Type B pancreatic cell (in vitro differentiated cells): ENCODE measurements at places on chromosomes 16 and 17. TPM values are rescaled to one million over a fixed set of nuclear protein-coding genes. Genes with fewer than 3 reads are reported as not detected.

The RGS9 gene
- 5.1 and 5.5 TPM in 2 replicates for total RNA-seq

DNA sequence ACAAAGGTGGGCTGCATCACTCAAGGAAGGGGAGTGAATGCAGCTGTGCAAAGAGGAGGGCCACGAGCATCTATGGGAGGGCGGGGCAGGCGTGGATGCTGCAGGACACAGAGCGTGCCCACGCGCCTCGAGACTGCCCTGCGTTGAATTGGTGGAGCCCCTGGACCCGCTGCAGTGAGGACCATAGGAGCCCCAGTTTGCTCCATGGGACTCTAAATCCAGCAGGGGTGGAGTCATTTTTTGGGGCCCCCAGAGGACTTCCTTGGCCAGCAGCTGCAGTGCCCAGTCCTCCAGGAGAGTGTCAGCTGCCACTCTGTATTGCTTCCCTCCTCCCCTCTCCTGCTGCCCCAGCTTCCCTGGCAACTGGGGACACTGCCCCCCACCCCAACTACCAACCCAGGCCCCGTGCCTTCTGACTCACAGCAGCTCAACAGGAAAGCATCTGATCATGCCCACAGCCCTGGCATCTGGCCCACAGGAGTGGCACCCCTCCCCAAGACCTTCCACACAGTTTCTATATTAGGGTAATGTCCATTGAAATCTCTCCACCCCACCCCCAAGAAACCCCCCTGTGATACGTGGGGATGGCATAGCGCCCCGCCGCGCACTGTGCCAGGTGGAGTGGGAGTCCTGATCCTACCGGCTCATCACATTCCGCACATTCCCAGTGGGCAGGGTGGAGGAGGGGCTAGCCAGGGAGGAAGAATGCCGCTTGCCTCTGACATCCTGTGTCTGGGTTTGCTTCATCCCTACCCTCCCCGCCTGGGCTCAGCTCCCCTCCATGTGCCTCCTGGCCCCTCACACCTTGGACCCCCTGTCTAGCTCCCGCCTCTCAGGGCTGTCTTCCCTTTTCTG, 27.8 kb upstream of the ITGA3 start:
- no peak overlapping the region for H3K27ac ChIP-seq
- peaks cover 17% of the 10 kb centered on the region for H3K27me3 ChIP-seq
- peaks cover 4% of the 10 kb centered on the region for H3K4me1 ChIP-seq
- DNase-seq: no peak
- H3K4me3 ChIP-seq: no peak overlapping the region

DNA sequence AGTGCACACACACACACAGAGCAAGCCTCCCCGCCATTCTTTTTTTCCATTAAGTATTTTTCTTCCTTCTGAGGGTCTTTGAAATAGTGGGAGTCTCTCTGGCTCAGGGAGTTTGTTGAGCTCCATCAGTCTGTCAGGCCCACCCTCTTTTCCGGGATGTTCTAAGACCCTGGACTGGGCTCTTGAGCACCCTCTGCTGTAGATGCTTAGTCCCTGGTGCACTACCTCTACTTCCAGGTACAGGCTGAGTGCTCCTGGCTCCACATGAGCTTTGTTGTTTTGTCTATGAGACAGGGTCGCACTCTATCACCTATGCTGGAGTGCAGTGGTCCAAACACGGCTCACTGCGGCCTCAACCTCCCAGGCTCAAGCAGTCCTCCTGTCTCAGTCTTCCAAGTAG, 20.7 kb downstream of the LIMD2 start:
- H3K27ac ChIP-seq: no peak overlapping the region
- H3K36me3 ChIP-seq: peaks cover 19% of the 10 kb centered on the region
- no peak overlapping the region for H3K4me3 ChIP-seq
- H3K4me1 ChIP-seq: peaks cover 30% of the 10 kb centered on the region
- no peaks in the 10 kb centered on the region for H3K27me3 ChIP-seq

DNA sequence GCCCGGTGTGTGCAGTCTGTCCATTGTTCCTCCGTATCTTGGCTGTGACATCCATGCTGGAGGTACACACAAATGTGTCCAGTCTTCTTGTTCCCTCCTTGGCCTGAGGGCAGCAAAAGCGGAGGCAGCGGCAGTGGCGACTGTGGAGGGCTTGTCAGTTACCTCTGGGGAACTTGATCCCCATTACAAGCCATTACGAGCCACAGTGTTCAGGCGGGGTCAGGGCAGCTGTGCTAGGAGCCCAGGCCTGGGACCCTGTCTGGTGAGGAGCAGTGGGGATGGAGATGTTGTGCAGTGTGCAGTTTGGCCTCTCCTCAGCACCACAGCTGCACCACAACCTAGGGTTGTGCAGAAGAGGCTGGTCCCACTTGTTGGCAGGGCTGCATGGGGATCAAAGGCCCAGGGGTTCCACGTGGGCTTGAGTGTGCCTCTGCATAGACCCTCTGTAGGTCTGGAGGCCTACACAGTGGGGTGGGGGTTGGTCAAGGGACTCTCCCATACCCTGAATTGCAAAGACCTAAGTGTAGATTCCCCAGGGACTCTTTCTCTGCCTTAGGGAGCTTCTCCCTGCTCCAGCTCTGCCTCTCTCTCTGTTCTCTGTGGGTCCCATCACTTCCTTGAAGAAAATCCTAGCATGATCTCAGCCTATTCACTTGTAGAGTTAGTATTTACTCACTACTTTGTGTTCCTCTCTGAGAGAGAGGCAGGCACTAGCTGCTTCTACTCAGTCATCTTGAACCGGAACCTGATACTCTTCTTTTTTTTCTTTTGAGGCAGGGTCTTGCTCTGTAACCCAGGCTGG, 58.8 kb downstream of the SLFN11 start:
- peaks cover 27% of the 10 kb centered on the region for H3K27me3 ChIP-seq
- H3K27ac ChIP-seq: peak overlapping the region; percentile 70
- peaks cover 13% of the 10 kb centered on the region for H3K4me1 ChIP-seq
- H3K4me3 ChIP-seq: no peak overlapping the region
- DNase-seq: no peak

The GRAP gene
- total RNA-seq: 0.22 TPM in 1 of 2 replicates, not detected in the other

DNA sequence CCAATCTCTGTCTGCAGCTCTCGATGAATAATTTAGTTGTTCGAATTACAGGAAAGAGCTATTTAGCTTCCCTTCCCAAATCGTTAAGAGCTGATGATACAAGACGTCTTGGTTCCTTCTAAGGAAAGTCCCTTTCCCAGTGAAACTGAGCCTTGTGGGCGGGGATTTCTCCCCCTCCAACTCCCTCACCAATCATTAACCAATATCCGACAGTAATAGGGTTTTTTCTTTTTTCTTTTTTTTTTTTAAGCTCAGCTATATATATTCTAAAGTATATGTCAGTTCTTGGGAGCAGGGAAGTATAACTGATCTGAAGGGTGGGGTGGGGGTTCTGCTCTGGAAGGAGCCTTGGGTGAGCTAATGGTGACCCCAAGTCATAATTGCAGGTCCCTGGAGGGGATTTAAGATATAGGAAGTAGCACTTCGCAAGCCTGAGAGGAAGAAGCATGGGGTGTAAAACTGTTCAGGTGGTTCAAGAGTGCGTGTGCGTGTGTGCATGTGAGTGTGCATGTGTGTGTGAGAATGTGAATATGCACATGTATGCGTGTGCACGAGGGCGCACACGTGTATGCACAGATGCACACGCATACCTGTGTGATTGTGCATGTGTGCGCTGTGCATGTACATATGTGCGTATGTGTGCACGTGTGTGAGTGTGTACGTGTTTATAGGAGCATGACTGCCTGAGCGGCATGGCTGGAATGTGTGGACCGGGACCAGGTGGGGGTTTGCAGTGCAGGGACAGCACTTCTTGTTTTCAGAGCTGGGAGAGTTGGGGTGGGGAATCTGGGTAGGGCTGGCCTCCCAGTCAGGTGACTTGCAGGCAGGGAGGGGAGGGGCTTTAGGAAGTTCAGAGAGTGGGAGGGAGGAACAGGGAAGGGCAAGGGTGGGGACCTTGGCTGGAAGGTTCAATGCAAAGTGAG, 42.7 kb downstream of the SOCS3 start:
- H3K27me3 ChIP-seq: peaks cover 9% of the 10 kb centered on the region
- H3K27ac ChIP-seq: peak overlapping the region; percentile 91
- no peak for DNase-seq
- H3K4me3 ChIP-seq: peak overlapping the region; percentile 78
- H3K4me1 ChIP-seq: peaks cover 26% of the 10 kb centered on the region

GRCh38 chr17:28744104-28744971, 527 bp downstream of the TRAF4 start:
- no peaks in the 10 kb centered on the region for H3K27me3 ChIP-seq
- H3K27ac ChIP-seq: peak overlapping the region; percentile 98
- DNase-seq: peak; percentile 89
- peaks cover 4% of the 10 kb centered on the region for H3K36me3 ChIP-seq

- no peak for DNase-seq
- peaks cover 41% of the 10 kb centered on the region for H3K27me3 ChIP-seq
- H3K27ac ChIP-seq: no peak within 1 kb of the TSS
- peaks cover 4% of the 10 kb centered on the region for H3K4me1 ChIP-seq
These were observed at the start of gene GAS2L2 for GRCh38 chr17:35752945-35753764. TSS of gene GAS2L2 (minus strand) at chr17:35753239. CDS start at chr17:35752850, 389 bp downstream.

The KAT2A gene
- 36.0 and 63.5 TPM in 2 replicates for total RNA-seq

DNA sequence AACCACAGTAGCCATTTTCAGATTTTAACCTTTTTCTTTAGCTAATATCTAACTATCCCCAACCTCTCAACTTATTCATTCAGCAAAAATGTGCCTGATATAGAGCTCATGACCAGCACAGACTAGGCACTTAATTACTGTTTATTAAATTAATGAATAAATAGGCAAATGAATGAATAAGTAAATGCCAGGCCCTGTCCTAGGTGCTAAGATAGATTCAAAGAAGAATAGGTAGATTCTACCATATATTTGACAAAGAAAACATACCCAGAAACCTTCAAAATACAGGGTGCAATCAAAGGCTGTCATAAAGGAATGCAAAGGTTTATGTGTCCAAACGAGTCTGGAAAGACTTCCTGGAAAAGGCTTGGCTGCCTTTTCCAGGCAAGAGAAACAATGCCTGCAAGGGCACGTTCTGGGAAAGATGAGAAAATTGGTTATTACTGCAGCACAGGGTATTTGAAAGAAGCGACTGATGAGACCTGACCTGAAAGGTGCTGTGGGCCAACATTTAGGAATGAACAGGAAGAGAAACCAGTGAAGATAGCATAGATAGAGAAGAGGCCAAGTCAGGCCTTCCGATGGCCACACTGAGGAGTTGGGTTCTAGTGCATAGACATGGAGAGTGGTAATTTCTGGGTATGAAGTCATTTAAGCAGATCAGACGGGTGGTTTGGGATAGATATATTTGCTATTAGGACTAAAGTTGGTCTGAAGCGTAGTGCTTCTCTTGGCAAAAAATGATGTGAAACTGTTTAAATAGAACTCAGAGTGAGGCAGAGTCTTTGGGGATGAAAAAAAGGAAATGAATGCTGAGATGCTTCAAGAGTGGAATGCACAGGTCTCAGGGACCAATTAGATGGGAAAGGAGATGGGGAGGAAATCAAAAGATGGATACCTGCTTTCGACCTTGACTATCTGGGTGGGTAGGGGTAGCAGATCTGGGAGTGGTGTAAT, 11.4 kb upstream of the CCL2 start:
- no peak overlapping the region for H3K27ac ChIP-seq
- peaks cover 5% of the 10 kb centered on the region for H3K27me3 ChIP-seq
- peaks cover 11% of the 10 kb centered on the region for H3K4me1 ChIP-seq
- H3K4me3 ChIP-seq: no peak overlapping the region
- H3K36me3 ChIP-seq: no peaks in the 10 kb centered on the region

DNA sequence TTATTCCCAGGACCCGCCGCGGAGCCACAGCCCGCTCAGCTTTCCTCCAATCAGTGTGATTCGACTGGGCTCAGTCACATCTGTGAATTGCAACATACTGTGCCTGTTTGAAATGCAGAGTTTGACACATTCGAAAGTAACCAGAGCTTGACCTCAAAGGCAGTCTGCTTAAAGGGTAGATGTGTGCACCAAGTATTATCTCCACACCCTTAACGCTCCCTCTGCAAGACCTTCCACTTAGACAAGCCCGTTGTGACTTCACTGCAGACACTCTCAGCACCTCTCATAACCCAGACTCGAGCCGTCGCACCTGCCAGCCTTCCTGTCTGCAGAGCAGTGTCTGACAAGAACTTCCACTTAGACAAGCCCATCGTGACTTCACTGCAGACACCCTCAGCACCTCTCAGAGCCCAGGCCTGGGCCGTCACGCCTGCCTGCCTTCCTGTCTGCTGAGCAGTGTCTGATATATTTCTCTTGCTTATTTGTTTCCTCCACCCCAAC, 3.7 kb downstream of the KLHDC4 start:
- peaks cover 3% of the 10 kb centered on the region for H3K36me3 ChIP-seq
- no peak for DNase-seq
- no peak overlapping the region for H3K27ac ChIP-seq
- H3K27me3 ChIP-seq: no peaks in the 10 kb centered on the region
- no peaks in the 10 kb centered on the region for H3K4me1 ChIP-seq

DNA sequence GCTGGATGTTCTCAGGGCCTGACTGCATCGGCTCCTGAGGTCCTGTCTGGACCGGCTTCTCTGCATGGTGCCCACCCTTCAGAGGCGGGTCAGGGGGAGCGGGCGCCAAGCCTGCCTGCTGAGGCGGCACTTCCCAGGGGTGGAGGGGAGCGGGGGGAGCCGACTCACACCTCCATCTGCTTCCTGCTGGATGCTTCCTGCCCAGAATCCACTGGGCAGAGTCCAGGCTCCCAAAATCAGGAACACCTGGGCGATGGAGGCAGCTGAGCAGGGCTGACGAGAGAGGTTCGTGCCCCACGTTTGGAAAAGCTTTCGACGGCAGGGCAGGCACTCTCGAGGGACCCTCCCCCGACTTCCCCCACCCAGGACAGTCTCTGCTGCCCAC, 42.2 kb downstream of the TIMM22 start:
- no peak overlapping the region for H3K27ac ChIP-seq
- peaks cover 18% of the 10 kb centered on the region for H3K4me1 ChIP-seq
- no peak overlapping the region for H3K4me3 ChIP-seq

GRCh38 chr17:81655378-81656117, 794 bp downstream of the PDE6G start:
- H3K4me3 ChIP-seq: no peak overlapping the region
- H3K27me3 ChIP-seq: no peaks in the 10 kb centered on the region
- no peak overlapping the region for H3K27ac ChIP-seq
- H3K36me3 ChIP-seq: no peaks in the 10 kb centered on the region
- no peak for DNase-seq
- H3K4me1 ChIP-seq: peaks cover 4% of the 10 kb centered on the region

GRCh38 chr16:28292731-28293600, 641 bp downstream of the SBK1 start:
- peak overlapping the region; percentile 63 for H3K27ac ChIP-seq
- no peaks in the 10 kb centered on the region for H3K27me3 ChIP-seq
- DNase-seq: no peak
- peak overlapping the region; percentile 91 for H3K4me3 ChIP-seq
- H3K4me1 ChIP-seq: peaks cover 19% of the 10 kb centered on the region
- no peaks in the 10 kb centered on the region for H3K36me3 ChIP-seq

- H3K4me3 ChIP-seq: no peak overlapping the region
- H3K4me1 ChIP-seq: peaks cover 5% of the 10 kb centered on the region
- no peaks in the 10 kb centered on the region for H3K27me3 ChIP-seq
- H3K27ac ChIP-seq: no peak overlapping the region
- no peaks in the 10 kb centered on the region for H3K36me3 ChIP-seq
These were observed 107.6 kb downstream of the KCNJ2 start for GRCh38 chr17:70276906-70277305.
